ENCODE measurements at places on chromosomes 13 and 19.

DNA sequence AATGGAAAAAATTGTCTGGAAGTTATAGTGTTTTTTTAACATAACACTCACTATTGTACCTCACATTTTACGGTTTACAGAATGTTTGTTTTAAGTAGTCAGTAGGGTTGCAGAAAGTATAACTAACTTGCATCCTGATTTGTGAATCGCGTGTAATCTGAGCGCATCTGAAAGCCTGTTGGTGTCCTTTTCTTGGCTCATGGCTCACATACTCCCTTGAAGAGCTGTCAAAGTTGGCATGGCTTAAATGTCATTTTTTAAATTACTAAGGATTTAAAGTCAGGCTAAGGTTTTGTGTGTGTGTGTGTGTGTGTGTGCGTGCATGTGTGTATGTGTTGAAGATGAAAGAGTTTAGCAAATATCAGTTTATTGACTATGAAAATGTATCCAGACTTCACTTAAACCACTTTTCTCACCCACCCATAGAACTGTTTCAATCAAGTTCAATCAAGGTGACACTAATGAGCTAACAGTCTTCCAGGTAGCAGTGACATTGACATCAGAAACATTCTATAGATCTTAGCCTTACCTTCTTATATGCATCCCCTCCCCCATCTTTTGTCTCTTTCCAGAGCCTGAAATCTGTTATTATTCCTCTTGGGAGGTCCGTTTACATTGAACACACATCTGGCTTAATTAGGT is 480.4 kb upstream of the SGCG start:
- DNase-seq = no peak

DNA sequence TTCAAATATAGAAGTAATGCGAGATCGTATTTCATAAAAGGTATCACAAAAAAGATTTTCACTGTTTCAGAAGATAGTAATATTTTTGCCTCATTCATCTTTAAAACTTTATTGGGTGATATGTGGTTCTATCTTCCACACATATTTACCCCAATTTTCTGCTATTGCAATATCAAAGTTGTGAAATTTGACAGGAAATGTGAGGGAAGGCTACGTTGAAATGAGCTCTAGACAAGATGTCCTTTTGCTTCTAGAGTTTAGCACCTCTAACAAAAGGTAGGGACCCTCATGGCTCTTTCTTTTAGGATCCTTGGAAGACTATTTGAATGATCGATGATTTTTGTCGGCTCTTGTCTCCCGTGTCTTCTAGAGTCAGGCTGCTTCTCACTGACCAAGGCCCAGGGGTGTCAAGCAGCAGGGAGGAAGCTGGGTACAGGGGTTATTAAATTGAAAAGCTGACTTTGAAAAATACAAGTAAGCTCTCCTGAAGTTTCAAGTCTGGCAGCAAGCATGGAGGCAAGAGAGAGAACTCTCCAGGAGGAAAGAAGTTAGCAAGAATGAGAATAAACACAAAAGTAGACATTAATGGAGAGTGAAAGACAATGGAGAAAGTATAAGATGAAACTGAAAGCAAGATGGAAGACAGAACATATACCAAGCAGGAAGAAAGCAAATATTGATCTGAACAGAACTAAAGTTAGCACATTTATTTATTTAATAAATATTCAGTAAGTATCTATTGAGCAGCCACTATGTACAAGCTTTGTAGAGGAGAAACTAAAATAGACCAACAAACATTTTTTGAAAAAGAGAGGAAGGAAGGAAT is 73.4 kb downstream of the RUBCNL start:
- DNase-seq = no peak

DNA sequence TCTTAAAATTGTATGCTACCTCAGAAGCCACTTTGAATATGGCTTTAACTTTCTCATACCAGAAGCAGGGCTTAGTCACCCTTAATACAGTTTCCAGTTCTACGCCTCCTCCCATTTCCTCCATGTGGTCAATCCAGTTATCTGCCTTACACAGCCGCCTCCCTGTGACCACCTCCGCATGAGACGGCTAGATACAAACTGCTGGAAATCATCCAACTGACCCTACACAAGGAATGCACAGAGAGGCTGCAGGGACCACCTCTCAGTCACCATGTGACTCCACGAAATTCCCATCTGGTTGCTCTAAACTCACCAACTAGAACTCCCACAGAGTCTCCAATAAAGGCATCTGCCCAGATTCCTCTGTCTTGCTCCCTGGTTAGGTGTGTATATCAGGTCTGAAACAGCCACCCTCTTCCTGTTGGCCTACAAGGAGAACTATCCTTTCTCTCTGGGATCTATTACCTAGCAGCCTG is 6.8 kb downstream of the ZNF564 start:
- DNase-seq = no peak

DNA sequence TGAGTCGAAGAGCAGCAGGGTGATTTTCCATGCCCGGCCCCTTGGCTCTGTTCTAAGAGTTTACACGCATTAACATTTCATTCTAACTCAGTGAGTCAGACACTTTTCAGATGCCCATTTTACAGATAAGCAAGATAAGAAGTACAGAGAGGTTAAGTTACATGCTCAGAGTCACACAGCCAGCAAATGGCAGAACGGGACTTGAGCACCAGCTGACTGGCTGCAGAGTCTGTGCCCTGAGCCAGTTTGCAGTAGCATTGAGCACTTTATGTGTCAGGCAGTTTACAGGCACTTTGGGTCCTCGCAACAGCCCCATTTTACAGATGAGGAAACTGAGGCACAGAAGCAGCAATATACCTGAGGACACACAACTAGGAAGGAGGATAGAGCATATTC is 19.0 kb downstream of the CCDC8 start:
- DNase-seq = no peak

DNA sequence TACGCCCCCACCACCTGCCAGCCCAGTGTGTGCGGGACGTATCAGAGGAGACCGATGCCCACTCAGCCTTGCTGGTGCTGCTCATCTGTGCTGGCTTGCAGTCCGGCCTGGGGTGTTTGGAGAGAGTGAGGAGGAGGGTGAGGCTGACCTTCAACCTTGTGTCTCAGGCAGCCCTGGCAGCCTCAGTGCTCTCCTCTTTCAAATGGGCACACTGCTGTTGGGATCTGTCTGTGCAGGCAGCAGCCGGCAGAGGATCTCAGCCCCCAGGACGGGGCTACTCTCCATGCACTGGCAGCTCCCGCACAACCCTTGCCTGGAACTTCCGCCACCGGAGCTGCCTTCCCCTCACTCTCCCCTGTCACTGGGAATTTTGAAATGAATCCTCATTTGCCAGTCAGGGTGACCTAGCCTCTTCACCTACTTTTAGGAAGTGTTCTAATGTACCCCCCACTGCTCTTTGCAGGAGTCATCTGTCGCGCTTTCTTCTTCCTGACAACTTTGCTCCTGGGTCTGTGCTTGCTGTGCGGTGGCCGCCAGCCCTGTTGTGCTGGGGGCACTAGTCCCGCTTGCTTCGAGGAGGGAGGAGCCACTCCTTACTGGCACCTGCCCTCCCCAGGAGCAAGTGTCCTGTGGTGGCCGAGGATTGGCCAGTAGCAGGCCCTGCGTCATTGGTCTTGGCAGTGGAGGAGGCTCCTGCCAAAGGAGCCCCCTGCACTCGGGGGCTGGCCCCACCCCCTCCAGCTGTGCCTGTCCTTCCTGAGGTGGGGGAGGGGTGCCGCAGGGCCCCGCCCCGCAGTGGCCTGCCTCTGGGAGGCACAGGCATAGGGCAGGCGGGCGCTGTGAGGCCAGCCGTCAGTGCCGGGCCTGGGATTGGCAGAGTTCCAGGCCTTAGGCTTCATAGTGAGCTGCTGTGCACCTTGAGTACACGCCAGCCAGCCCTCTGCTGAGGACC is 53.4 kb downstream of the TSSK6 start:
- DNase-seq = no peak
